Right ventricle myocardium inferior (tissue), 1 donor: ENCODE measurements at places on chromosomes 4 and X. TPM values are rescaled to one million over a fixed set of nuclear protein-coding genes. Genes with fewer than 3 reads are reported as not detected.

Gene GRID2
- 0.05 TPM for total RNA-seq

Gene FHL1
- 1,876 TPM for total RNA-seq

Gene DRP2
- not detected for total RNA-seq

Gene NCBP2L
- not detected for total RNA-seq

Gene XAGE2
- total RNA-seq = not detected

Gene CSAG2
- total RNA-seq = not detected

Gene BMP3
- not detected for total RNA-seq

Gene HSFX4
- total RNA-seq = not detected

Gene FDCSP
- not detected for total RNA-seq

Gene CRLF2
- not detected for total RNA-seq

Gene CTAG1B
- not detected for total RNA-seq

Gene PCDH18
- total RNA-seq = 6.2 TPM

Gene DUSP9
- 0.19 TPM for total RNA-seq

Gene PPEF2
- not detected for total RNA-seq

Gene SRPX2
- total RNA-seq = 9.7 TPM

Gene CENPI
- total RNA-seq = 0.73 TPM
